ENCODE measurements at places on chromosomes 2 and 18. TPM values are rescaled to one million over a fixed set of nuclear protein-coding genes. Genes with fewer than 3 reads are reported as not detected.

DNA sequence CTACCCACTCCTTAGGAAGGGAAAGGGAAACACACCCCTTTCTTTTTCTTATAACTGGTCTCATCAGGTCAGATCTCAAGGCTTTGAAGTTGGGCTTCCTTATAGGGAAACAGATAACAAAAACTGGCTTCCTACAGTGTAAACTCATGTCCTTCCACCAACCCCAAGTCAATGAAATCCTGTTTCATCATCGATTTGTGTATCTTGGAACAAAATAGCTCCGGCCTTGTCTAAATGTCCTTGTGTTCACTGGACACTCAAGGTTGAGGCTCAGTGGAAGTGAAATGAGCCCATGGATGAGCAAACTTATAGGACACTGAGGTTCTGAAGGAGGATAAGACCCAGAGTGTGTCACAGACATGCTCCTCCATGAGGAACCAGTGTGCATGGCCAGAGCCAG lies 156.1 kb upstream of the REV1 start:
- DNase-seq, result no peak

- no peak for DNase-seq
Measured at GRCh38 chr2:185567940-185568339, 170.7 kb upstream of the FSIP2 start.

- DNase-seq, result no peak
Measured at GRCh38 chr2:192544371-192544955, 349.7 kb upstream of the TMEFF2 start.

DNA sequence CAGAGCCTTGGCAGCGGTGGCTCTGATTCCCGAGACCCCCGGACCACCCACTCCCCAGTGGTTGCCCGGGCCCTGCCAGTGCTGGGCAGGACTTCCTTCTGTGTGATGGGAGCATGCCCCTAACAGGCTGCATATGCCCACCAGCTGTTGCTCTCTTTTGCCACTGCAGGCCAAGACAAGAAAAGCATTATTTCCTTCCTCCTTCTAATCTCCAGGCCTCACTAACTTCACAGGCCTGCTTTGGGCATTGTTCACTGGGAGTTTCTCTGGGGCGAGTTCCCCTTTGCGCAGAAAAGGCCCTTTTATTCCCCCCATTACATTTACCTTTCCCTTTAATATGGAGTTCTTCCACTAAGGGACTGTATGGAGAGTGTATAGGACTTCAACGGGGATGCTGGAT lies 249.1 kb upstream of the SIX2 start:
- DNase-seq, result no peak

DNA sequence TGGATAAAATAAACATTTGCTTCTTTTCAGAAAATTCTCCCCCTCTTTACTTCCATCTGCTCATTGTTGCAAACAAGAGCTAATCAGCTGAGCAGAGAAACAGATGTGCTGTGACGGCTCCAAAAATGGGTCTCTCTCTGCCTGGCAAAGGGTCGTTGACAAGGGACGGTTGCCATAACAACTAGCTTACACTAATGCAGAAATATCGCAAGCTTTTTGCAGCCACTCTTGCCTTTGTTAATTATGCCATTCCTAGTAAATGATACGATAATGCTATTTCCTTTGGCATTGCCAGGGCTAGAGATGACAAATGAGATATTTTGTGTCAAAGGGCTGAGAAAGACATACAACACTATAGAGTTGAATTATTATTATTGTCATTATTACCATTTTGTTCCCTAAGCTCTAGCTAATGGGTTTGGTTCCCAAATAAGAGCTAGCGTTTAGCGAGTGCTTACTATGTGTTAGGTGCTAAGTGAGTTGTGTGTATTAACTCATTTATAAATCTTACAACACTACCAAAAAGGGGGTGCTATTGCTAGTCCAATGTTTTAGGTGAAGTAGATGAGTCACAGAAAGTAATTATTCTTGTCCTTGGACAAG lies 46.8 kb downstream of the MYO3B start:
- no peak for DNase-seq

DNA sequence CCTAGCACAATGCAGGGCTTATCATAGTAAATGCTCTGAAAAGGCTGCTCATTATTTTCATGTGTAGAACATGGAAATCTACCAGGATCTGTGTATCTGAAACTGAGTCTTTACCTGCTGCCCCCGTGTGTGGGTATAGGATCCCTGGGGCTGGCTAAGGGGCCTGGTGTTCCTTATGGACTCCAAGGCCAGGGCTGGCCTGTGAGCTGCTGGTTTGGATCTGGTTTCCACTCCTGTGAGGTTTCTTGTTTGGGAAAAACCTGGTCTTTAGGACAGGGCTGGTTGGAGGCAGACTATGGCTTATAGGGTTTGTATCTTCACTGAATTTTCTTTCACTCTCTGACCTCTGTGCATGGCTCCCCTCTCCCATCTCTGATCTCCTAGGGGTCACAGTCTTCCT lies 80.8 kb downstream of the DYSF start:
- DNase-seq, result no peak

GRCh38 chr18:50790948-50791347 lies 28.9 kb downstream of the MRO start:
- no peak for DNase-seq

- DNase-seq, result no peak
Measured at GRCh38 chr2:69917852-69918251, 2.9 kb downstream of the MXD1 start.

- no peak for DNase-seq
Measured at GRCh38 chr2:74066491-74067203, 81.1 kb downstream of the BOLA3 start.

GRCh38 chr2:137173463-137173862 lies 408.1 kb downstream of the THSD7B start:
- no peak for DNase-seq

DNA sequence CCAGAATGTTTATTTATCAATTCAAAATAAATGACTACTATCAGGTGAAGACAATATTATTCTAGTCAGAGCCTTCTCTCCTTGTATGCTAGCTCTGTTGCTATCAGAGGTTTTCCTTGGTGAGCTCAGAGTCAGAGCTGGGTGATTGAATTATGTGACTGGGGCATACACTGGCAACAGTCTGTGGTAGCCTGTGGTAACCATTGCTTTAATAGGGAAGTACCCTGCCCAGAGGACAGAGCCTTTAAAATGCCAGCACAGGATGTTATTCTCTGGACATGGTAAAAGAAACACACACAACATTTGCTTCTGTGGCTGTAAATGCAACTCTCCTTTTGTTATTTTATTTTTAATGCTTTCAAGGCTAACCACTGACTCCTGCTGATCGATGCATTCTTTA lies 124.7 kb downstream of the PPP1R1C start:
- DNase-seq, result no peak

The GPR45 gene
- total RNA-seq, result not detected

Measured in T-cell (primary cell).